ENCODE measurements at places on chromosomes 5 and 9.

DNA sequence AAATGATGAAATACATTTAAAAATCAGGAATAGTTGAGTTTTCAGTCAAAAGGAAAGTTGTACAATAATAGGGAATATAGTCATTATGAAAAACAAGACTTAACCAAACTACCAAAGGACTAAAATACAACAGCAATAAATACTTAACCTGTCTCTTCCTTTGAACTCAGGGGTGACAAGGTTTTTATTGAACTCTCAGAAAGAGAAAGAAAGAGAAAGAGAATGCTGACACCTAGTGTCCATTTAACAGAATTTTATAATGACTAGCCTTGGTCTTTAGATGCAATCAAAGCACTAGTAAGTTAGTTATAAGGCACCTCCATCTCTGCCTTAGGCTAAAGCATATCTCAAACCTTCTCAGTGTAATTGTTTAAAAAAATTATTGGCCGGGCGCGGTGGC is 47.5 kb downstream of the UIMC1 start:
- DNase-seq: no peak

- no peak for DNase-seq
These were observed 21.1 kb upstream of the LVRN start for GRCh38 chr5:115941051-115941675.

DNA sequence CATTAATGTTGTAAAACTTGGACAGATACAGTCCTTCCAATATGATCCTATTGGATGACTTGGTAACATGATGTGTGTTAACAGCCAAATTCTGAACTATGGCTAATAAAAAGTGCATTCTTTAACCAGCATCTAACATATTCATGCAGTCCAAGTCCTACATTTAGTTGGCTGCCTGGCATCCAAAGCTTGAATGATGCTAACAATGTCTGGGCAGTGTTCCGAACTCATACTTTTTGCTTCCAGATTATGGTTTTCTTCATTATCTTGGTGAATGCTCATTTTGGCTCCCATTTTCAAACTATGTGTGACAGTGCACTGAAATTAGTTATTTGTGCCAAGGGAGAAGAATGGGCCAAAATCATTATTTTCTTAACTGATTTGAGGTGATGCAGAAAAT is 2.8 kb downstream of the FAM174A start:
- DNase-seq: no peak

DNA sequence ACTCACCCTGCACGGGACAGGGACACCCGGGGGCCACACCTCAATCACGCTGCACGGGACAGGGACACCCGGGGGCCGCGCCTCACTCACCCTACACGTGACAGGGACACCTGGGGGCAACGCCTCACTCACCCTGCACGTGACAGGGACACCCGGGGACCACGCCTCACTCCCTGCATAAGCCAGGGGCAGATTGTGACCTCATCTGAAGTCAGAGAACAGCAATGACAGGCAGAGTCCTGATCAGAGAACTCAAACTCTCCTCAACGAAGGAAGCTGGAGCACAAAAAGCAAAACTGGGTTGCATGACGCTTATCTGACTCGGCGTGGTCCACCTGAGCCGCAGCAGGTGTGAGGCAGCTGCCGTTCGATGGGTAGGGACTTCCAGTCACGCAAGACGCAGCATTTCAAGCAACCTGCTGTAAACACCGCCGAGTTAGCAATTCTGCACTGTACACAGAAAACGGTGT is 3.2 kb downstream of the TERT start:
- no peak for DNase-seq

DNA sequence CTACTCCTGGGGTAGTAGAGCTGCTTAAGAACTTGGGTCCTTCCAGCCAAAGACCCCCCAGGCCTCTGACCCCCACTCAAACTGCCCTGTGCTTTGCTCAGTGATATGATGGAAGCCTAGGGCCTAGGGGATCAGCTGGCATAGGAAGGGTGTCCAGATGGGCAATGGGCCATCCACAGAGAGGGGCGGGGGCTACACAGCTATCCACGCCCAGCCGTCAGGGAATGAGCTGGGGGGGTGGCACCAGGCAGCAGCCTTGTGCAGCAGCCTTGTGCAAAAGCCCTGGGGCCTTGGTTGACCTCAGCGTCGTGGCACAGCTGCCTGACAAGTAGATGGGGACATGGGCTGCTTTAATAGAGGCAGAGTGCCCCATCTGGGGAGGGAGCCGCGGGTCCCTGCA is 43.2 kb downstream of the DAB2IP start:
- DNase-seq: no peak

DNA sequence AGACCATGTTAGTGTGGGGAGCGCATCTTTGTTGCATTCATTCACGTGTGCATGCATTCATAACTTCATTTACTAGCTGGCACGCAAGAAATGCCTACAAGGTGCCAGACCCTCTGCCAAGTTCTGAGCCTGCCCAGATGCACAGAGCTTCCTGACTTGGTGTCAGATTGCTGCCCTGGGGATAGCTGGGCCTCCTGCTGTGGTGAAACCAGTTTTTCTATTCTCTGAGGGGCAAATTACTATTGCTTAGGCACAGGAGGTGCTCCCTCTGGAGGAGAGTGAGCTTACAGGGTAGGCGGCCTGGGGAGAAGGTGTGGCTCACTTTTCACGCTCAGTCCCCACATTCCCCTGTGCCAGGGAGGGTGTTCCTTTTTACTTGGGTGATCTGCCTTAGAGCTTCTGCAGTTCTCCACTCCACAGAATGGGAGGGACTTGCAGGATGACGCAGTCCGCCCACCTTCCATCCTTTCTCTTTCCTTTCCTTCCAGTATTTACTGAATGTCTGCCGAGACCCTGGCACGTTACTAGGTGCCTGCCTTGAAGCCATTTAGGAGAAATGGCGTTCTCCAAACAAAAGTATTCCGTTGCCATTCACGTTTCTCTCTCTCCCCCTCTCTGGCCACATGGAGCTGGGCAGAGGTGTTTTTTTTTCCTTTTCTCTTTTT is 27.9 kb upstream of the CTNNA1 start:
- DNase-seq: no peak

DNA sequence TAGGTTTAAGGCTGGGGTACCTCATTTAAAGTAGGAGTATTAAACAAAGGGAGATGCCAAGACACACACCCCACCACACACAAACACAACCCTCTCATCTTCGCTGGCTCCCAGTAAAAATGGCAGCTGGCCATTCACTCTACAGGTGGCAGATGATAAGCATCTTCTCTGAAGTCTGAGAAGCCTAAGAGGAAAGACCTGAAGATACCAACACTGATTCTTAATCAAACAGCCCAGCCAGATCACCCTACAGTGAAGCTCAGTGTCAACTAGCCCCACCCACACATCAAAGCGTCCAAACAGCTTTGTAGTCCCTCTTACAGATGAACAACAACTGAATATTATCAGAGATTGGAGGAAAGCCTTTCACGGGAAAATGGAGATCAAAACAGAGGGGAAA is 59.5 kb downstream of the SPOCK1 start:
- DNase-seq: no peak

Measured in CD4-positive, alpha-beta memory T cell (primary cell).